ENCODE measurements at places on chromosomes 3 and 15.

- DNase-seq = peak; percentile 46
These were observed 315.2 kb downstream of the UACA start for GRCh38 chr15:70447928-70448698.

DNA sequence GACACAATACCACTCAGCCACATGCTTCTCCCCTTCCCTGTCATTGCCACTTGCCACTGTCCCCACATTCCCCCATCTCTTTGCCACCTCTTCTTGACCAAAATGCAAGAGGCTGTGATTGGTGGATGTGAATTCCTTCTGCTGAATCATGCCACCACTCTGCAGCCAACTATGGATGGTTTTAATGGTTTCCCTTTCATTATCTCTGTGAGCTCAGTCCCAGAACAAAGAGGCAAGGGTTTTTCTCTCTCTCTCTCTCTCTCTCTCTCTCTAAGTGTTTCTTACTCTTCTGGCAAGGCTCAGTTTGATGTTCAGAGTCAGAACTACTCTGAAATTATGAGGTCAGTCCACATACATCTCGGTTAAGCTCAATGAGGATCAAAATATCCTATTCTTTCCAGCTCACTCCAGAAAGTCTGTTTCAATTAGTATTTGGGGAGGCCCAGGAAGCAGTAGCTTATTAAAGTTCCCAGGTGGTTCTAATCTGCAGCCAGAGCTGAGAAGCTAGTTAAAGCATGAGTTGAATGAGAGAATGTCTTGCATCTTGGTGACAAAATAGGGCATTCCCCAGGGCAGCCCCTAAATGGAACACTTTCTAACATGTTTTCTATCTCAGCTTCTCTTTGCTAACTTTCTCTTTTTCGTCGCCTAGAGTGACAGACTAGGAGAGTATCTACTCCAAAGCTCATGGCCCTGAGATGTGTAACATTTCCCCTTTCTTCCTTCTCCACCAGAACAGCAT is 8.5 kb upstream of the ILDR1 start:
- DNase-seq = no peak

DNA sequence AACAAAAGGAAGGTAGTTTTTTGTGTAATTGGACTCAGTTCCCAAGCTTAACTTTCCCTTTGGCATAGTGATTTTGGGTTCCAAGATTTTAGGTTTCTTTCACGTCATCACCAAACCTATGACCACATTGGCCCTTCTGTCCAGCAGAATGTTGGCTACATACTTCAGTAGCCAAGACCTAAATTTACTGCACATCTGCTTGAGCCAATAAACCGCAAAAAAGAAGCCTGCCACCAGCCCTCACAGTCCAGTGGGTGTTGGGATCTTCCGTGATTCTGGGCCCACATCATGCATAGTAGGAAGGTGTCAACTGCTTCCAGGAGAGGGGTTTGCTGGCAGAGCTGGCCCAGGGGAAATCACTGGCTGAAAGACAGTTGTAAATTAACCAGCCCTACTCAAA is 57.6 kb upstream of the LIPC start:
- no peak for DNase-seq

DNA sequence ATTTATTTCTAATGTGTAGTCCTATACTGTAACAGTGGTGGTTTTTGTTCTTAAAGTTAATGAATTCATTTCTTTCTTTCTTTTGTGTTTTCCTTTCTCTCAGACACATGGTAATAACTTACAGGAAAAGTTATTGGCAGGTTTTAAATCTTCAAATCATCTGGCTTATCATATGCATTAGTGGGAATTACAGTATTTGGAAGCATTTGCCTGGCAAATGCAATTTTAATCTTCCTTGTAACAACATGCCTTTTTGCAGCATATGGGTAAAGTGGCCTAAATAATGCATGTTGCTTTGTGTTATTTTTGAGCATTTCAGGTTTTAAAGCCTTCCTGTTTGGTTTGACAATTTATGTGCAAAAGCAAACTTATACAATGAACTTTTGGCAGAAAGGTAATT is 66.8 kb downstream of the GALK2 start:
- no peak for DNase-seq

DNA sequence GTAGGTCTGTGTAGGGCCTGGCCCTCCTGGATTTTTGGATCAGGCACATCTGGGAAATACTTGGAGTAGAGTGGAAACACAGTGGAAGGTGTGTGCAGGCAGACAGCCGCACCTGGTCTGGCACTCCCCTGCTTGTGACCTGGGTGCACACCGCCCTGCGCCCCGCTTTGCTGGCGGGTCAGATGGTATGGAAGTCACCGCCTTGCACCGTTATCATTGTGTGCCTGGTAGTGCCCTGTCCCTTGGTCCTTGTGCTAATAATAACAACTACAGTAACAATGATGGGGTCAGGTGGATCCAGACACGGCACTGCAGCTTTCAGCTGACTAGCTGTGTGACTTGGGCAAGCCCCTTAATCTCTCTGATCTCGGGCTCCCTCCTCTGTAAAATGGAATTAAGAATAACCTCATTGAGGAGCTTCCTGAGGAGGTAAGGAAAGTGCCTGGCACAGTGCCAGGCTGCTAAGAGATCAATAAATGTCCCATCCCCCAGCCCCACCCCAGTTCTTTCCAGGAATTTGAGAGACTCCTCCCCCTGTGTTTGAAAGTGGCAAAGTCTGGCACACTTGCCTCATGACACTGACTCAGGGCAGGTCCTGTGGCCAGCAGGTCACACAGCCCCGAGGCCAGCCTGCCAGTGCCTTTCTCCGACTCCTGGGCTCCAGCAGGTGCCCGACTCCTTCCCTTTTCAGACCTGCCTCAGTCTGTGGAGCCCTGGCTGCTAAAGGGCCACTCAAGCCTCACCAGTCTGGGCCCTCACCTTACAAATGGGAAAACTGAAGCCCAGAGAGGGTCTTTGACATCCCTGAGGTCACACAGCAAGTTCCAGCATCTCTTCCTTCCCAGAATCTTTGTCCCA is 9.8 kb downstream of the ISG20 start:
- DNase-seq = no peak

- no peak for DNase-seq
These were observed 140.7 kb upstream of the TRIM42 start for GRCh38 chr3:140536926-140537726.

DNA sequence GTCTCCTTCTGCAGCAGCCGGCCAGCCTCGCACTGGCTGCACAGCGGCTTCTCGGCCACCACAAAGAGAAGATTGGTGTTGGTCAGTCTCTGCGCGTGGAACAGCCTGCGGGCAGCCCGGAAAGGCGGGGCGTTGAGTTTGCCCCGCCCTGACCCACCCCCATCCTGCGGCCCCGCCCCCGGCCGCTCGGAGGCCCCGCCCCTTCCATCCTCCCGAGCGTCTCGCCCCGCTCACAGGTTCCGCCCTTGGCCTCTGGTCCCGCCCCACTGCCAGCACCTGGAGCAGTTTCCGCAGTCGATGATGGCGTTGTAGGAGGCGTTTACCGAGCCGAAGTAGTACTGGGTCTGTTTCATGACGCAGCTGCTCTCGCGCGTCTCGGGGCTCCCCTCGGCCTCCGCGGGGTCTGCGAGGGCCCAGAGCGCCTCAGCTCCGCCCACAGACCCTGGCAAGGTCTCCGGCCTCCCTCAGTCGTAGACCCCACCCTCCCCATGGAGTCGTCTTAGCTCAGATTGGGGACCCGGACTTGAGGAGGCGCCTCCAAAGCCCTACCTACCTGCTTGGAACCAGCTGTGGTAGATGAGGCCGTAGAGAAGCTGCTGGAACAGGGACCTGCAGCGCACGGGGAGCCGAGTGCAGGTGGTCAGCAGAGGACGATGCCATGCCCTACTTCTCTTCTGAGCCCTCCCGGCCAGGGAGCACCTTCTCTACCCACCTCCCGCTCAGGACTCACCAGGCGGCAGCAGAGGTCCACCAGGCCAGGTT is 5.9 kb upstream of the TMEM115 start:
- DNase-seq = peak; percentile 96

DNA sequence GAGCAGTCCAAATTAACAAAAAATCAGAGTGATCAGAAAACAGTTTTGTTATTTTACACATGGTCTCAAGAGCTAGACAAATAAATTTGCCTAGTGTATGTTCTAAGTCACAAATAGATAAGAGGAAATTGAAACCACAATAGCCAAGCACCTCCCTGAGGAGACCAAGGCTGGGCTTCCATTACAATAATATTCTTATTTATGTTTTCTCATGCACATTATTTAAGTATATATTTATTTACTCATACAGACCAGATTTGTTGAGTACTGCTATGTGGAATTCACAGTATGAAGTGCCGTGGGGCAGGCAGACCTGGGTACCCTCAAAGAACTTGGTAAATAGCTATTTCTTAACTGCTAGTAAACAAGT is 242.3 kb upstream of the ICE2 start:
- no peak for DNase-seq

GRCh38 chr3:50467919-50468318 is 35.5 kb downstream of the CACNA2D2 start:
- DNase-seq = no peak

- no peak for DNase-seq
These were observed 63.1 kb downstream of the TBL1XR1 start for GRCh38 chr3:177133860-177134815.

DNA sequence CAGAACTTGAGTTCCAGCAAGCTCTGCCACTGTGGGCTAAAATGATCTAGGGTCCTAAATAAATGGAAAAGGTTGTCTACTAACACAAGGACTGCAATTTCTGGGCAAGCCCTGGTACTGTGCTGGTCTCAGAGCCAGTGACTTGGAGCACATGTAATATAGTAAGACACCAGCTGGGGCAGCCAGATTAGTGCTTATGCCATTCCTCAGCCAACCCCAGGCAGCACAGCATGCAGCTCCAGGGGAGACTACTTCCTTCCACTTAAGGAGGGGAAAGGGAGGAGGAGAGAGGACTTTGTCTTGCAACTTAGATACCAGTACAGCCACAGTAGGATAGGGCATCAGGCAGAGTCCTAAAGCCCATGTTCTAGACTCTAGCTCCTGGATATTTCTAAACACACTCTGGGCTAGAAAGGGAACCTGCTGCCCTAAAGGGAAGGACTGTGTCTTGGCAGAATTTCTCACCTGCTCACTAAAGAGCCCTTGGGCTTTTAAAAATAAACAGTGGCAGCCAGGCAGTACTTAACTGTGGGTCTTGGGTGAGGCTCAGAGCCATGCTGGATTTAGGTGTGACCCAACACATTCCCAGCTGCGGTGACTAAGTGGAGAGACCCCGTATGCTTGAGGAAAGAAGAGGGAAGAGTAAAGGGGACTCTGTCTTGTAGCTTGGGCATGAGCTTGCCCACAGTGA is 223.7 kb upstream of the BCHE start:
- no peak for DNase-seq

- no peak for DNase-seq
These were observed 721 bp downstream of the CSTA start for GRCh38 chr3:122325769-122326168.

GRCh38 chr15:75202251-75203016 is 752 bp downstream of the C15orf39 start:
- peak; percentile 90 for DNase-seq

DNA sequence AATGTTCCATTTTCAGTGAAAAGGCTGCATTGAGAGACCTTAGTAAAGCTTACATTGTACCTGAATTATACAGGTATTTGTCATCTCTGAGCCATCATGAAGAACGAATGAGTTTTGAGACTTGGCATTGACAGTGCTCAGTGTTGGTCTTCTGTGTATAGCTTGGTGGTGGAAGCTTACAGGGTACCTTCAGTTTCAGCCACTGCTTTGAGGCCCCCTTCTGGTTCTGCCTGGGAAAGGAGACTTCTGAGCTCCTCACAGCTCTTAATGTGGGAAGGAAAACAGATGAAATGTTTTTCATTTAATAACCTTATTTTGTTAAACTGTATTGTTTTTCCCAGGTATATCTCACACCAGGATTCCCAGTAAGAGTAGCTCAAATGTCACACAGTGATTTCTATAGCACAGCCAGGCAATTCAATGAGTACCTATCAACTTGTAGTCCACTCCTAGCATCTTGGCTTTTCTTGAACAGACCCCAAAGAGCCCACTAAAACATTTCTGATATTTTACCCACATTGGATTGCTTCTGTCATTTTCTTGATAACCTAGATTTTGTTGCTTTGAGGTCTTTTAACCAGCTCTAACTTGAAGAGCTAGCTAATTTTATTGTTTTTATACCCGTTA is 5.6 kb downstream of the SERPINI1 start:
- peak; percentile 32 for DNase-seq

DNA sequence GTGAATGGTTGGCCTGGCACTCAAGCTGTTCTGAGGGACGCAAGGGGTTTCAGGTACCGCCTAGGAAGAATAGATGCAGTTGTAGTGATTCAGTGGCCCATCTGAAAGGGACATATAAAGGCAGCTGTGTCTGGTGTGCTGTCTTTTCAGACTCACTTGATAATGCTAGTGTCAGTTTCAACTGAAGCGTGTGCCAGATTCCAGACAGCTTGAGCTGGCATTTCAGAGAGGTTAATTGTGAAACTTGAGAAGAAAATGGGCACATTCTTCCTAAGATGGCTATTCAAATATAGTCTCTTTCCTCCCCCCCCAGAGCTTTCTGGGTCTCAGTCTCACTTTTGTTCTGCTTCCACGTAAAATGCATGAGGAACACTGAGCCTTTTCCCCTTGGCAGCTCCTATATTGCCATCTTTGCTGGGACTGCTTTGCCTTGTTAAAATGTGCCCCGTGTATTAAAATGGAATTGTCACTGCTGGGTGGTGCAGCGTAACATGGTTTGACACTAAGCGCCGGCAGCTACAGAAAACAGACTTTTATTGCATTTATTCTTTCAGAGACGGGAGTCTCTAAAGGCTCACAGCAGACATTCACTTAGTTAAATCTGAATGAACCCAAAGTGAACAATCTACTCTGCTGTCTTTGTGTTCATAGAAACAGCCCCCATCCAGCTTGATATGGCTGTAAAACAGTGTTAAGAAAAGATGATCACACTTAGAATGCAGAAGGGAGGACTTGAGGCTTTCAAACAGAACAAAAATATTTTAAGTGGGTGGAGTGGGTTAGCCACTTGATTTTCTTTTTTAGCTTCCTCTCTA is 478.7 kb downstream of the RBMS3 start:
- DNase-seq = no peak

DNA sequence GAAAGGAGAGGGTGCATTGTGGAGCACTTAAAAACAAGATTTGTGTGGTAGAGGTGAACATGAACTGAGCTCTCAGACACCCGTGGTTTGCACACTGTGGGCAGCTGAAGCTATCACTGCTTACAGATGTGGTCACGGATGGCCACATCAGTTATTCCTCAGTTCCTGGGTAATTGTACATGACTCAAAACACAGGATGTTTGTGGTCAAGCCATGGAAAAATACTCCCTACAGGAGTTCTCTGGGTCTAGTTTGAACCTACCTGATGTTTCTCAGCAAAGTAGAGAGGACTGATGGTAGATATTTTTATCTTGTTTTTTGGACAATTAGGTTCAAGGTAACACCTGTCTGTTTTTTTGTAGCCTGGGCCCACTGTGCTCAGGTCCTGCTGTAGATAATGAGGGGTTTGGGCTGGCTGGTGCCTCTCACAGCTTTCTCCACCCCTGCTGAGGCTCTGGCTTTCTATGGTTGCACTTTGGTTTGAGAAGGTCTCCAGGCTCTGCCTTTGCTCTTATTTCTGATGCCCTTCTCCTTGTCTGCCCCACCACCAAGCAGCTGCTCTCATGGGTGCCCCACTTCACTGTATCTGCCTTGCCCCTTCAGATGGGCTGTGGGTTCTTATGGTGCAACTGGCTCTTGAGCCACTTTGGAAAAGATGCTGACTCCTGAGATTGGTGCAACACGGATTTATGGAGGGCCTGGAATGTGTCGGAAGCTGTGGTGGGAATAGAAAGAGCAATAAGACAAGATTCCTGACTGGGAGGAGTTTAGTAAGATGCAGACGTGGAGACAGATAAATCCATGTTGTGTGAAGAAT is 40.1 kb downstream of the CDCP1 start:
- DNase-seq = peak; percentile 50

- DNase-seq = no peak
These were observed 2.9 kb upstream of the CAV3 start for GRCh38 chr3:8730656-8731055.

- no peak for DNase-seq
These were observed 58.8 kb downstream of the SLC6A6 start for GRCh38 chr3:14461006-14461747.
